M059J (cell line): ENCODE measurements at places on chromosomes 3 and 15.

- DNase-seq = no peak
Measured at GRCh38 chr3:35651851-35652250, 12.5 kb downstream of the ARPP21 start.

GRCh38 chr3:156793851-156794250 is 32.3 kb upstream of the LEKR1 start:
- no peak for DNase-seq

DNA sequence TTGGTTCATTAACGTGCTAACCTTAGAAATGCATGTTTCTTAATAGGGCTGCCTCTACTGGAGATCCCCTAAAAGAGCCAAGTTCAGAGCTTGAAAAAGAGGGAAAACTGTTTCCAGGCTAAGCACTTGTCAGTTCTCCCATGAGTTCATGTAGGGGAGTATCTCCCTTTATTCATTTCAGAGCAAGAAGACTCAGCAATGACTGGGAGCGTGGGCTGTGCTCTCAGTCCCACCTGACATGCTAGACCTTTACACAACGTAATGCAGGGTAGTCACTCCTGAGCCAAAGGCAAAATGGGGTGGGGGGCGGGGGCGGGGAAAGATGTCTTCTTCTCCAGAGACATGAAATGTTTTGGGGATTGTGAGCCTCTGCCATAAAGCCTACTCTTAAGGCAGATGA is 420.1 kb upstream of the MCTP2 start:
- DNase-seq = no peak

- DNase-seq = no peak
Measured at GRCh38 chr3:143237077-143237627, 117.6 kb downstream of the CHST2 start.

DNA sequence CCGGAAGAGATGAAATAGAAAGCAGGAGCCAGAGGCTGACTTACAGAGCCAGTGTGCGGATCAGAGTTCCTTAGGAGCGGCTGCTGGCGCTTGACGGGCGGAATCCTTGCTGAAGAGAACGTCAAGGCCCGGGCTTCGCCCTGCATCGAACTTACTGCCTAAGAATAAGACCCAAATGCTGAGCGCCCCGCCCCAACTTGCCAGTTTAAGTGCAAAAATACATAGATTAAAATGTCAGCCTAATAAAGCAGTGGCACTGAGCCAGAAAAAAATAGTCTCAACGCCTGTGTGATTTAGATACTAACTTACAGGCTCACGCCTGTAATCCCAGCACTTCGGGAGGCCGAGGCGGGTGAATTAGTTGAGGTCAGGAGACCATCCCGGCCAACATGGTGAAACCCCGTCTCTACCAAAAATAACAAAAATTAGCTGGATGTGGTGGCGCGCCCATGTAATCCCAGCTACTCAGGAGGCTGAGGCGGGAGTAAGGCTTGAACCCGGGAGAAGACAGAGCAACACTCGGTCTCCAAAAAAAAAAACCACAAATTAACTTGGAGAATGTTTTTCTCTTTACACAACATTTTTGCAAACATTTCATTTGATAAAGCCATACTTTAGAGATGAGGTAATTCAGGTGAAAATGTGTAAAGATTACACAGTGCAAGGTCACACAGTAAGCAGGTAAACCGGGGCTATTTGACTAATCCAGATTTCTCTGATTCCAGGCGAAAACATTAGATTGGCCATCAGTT is 1.2 kb upstream of the UBP1 start:
- no peak for DNase-seq

GRCh38 chr3:172380632-172381031 is 67.6 kb downstream of the GHSR start:
- DNase-seq = no peak
